ENCODE measurements at places on chromosomes 13 and 19.
A peak's percentile ranks its signal among the peaks of the same experiment; 100 is the strongest.

- no peak for DNase-seq
Measured at GRCh38 chr13:113401452-113402415, 37.8 kb upstream of the GRTP1 start.

- no peak for DNase-seq
Measured at GRCh38 chr19:18672044-18672451, 11.4 kb upstream of the CRTC1 start.

DNA sequence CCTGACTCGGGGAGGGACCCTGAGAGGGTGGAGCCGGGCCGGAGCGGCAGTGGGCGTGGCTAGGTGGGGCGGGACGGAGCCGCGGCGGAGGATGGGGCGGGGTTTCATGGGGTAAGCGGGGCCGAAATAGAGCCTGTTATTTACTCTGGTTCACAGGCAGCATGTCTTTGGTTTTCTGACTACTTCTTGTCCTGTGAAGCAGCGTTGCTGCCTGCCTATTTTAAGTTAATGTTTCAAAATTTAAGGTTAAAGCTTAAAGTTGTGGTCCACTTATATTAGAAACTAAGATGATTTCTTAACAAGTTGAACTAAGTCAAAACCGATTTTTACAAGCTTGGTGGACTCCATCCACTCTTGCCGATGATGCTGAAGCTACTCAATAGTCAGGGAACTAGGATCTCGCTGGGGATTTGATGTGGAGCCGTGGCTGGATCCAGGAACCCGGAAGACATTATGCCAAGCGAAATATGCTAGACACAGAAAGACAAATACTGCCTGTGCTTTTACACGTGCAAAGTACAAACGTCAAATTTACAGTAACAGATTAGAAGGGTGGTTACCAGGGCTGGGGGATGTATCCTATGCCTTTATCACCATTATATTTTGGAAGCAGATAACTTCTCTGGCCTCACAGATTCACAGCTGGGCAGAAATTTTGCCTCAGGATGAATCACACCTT is 433 bp upstream of the ZNF616 start:
- no peak for DNase-seq

DNA sequence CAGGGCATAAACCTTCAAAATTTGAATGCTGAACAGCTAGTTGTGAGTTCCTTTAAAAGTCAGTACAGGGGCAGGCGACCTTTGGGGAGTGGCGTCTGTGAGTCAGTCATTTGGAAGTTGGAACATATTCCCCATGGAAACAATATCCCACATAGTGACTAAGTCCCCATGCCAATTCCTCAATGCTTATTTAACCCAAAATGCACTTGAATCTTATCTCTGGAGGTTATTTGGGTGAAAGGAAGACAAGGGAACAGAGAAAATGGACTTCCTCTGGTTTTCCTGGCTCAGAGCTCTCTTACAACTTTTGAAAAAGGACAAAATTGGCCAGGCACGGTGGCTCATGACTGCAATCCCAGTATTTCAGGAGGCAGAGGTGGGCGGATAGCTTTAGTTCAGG is 479.2 kb upstream of the NBEA start:
- DNase-seq, result peak; percentile 36

DNA sequence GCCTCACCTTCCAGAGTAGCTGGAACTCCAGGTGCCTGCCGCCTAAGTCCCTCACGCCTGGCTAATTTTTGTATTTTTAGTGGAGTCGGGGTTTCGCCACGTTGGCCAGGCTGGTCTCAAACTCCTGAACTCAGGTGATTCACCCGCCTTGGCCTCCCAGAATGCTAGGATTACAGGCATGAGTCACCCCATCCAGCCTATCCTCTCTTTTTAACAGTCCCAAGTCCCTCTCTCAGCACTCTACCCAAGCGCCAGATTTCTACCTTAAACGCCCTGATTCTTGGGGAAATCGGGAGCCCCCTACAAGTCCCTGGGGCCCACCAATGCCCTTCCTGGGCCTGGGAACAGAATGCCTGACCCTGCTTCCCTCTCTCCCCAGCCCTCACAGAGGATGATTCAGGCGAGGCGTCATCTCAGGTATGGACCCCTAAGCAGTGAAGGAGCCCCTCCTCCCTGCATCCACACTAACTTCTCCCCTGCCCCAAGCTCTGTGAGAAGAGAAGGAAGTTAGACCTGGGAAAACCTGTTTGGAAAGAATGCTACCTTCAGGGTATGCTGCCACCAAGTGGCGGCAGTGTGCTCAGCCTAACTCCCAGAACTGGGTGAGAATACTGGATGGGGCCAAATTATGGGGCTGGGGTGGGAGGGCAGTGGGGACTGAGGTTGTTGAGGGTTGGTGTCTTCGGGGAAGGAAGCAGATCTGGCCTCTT is 20.8 kb upstream of the EBI3 start:
- peak; percentile 57 for DNase-seq

DNA sequence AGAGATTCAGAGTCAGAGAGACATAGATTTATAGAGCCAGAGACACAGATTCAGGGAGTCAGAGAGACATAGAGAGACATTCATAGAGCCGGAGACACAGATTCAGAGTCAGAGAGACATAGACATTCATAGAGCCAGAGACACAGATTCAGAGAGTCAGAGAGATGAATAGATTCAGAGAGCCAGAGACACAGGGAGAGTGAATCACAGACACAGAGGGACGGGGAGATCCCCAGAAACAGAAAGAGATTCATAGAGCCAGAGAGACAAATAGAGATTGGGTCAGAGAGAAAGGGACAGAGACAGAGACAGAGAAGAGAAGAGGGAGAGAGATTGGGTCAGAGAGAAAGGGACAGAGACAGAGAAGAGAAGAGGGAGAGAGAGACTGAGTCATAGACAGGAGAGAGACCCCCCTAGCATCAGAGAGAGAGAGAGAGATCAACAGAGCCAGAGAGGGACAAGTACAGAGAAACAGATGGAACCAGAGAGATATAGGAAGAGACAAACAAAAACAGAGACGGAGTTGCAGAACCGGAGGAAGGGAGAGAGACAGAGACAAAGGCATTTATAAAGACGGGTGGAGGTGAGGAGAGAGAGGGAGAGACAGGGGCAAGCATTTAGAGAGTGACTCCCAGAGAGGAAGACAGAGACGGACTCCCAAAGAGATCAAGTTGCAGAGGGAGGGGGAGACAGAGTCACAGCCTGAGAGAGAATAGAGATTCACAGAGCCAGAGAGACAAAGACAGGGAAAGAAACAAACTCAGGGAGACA is 1.1 kb upstream of the PRKCG start:
- no peak for DNase-seq

DNA sequence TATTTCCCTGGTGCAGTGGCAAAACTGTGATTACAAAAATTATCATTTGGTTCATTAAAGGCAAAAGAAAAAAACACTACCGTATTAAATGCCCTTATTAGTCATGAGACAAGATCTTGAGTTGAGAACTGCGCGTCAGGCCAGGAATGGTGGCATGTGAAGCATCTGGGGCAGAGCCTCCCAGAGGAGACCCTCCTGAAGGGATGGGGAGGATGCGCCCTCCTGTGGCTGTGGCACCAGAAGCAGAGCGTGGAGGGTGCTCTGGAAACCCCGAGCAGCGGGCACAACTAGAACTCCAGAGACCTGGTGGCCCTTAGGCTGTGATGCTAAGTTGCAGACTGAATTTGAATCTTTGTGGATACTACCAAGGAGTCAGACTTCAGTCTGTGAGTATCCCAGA is 11.5 kb downstream of the CUL4A start:
- no peak for DNase-seq

- DNase-seq, result no peak
Measured at GRCh38 chr19:54124393-54124792, 8.8 kb downstream of the PRPF31 start.

DNA sequence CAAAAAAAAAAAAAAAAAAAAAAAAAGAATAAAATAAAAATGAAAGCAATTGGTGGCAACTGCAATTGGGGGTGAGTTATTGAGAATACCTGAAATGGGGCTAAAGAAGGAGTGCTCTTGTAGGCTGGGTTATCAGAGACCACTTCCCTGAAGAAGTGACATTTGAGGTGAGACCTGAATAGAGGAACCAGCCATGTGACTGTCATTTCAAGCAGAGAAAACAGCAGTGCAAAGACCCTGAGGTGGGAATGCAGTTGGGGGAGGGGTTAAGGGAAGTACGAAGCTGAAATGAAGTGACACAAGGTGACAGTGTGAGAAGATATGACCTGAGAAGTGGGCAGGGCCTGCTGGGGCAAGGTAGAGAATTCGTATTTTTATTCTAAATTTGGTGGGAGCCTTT is 4.3 kb upstream of the PALM3 start:
- DNase-seq, result no peak

Measured in iris pigment epithelial cell (primary cell).